Large intestine (tissue), 12 donors: ENCODE measurements at places on chromosomes 12 and 14.

DNA sequence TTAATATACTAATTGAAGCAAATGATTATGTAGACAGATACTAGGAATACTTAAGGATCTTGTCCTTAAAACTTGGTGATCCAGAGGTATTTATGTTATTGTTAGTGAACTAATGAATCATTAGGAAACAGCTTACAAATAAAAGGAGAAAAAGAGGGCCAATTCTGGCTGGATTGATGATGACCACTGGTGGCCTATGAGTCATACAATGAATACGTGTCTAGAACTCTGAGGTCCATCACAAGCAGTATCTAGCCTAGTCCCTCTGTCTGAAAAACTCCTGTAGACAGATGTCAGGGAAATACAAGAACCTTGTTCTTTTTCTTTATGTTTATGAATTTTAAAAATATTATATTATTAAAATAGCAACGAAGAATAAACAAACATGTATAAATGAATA, 51.7 kb upstream of the RTL1 start:
- no peaks in the 10 kb centered on the region for H3K27me3 ChIP-seq
- no peak overlapping the region for H3K4me3 ChIP-seq
- H3K4me1 ChIP-seq: no peaks in the 10 kb centered on the region

- DNase-seq: no peak
- H3K27me3 ChIP-seq: no peaks in the 10 kb centered on the region
- H3K4me1 ChIP-seq: no peaks in the 10 kb centered on the region
- H3K4me3 ChIP-seq: no peak overlapping the region
- no peaks in the 10 kb centered on the region for H3K36me3 ChIP-seq
Observed at GRCh38 chr14:80324649-80325048, 113.3 kb upstream of the DIO2 start.

DNA sequence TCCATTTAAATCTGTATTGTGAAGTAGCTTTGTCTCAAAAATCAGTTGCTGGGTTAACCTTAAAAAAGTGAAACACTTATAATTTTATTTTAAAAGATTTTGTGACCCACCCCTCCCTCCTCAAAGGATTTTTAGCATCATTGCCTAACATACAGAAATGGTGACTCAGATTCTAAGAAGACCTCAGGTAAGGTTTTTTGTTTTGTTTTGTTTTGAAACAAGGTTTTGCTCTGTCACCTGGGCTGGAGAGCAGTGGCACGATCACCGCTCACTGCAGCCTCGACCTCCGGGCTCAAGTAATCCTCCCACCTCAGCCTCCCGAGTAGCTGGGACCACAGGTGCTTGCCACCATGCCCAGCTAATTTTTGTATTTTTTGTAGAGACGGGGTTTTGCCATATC, 74.2 kb downstream of the GNS start:
- H3K4me3 ChIP-seq: no peak overlapping the region
- H3K27ac ChIP-seq: no peak overlapping the region
- no peak for DNase-seq
- peaks cover 12% of the 10 kb centered on the region for H3K4me1 ChIP-seq

DNA sequence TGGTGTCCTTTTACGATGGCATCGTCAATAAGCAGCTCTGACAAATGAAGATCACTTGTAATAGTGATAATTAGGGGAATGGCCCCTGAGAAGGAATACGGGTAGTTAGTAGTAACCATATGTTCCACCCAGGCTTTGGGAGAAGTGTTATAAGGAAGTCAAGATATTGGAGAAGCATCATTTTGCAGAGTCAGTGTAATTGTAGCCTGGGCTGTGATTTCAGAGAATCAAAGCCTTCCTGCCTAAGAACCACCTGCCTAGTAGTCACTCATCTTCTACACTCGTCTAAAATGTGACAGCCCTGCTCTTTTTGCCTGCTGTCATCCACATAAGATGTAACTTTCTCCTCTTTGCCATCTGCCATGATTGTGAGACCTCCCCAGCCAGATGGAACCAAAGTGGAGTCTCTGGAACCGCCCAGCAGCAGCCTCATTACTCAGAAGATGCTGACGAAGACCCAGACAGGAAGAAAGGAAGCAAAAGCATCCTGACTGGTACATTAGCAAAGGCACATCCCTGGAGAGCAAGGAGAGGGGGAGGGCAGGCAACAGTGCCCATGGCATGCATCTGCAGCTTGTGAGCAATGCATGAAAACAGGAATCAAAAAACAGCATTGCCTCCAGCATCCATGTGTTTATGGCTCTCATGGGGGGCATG, 12.6 kb upstream of the EDDM3A start:
- no peak overlapping the region for H3K4me3 ChIP-seq
- no peaks in the 10 kb centered on the region for H3K27me3 ChIP-seq
- no peaks in the 10 kb centered on the region for H3K36me3 ChIP-seq

- H3K4me3 ChIP-seq: peak overlapping the region; percentile 87
- no peaks in the 10 kb centered on the region for H3K27me3 ChIP-seq
- DNase-seq: no peak
- H3K4me1 ChIP-seq: peaks cover 3% of the 10 kb centered on the region
Observed at GRCh38 chr14:31457665-31458659, 656 bp upstream of the DTD2 start.

DNA sequence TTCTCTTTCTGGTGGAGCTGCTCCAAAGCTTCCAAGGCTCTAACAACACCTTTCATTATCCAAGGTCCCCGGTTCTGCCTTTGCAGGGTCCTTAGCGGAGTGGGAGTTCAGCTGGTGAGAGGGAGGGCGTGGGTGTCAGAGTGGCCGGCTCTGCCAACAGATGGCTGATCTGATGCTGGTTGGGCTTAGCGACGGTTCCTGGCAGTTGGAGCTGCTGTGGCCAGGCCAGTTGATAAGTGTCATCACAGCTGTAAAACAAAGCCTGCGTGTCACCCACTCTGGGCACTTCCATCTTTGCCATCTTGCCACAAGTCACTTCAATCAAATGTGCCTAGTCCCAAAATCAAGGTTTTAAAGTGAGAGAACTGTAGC, 36.3 kb downstream of the RIN3 start:
- peaks cover 4% of the 10 kb centered on the region for H3K4me1 ChIP-seq
- DNase-seq: no peak
- H3K27ac ChIP-seq: no peak overlapping the region
- H3K36me3 ChIP-seq: peaks cover 3% of the 10 kb centered on the region
- H3K4me3 ChIP-seq: no peak overlapping the region

DNA sequence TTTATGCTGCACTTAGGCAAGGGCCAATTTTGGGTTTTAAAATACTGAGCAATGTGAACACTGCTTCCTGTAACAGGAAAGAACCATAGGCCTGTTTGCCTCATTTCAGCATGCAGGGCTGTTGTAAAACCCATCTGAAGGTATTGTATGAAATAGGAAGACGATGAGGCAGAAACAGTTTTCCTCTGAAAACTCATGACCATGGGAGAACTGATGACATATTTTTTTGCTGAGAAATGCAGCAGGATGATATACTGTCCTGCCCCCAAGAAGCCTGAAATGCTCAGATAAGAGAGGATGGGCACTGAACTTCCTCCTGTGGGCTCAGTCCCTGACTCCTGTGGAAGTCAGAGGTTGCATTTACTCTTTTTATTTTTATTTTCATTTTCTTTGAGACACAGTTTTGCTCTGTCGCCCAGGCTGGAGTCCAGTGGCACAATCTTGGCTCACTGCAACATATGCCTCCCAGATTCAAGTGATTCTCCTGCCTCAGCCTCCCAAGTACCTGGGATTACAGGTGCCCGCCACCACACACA, 17.4 kb downstream of the PYGL start:
- H3K27ac ChIP-seq: no peak overlapping the region
- H3K36me3 ChIP-seq: no peaks in the 10 kb centered on the region
- no peak overlapping the region for H3K4me3 ChIP-seq
- no peaks in the 10 kb centered on the region for H3K4me1 ChIP-seq
- H3K27me3 ChIP-seq: no peaks in the 10 kb centered on the region

- H3K27me3 ChIP-seq: no peaks in the 10 kb centered on the region
- H3K4me1 ChIP-seq: peaks cover 18% of the 10 kb centered on the region
- H3K36me3 ChIP-seq: no peaks in the 10 kb centered on the region
- no peak overlapping the region for H3K4me3 ChIP-seq
- peak; percentile 74 for DNase-seq
Observed at GRCh38 chr14:26841920-26842741, 244.3 kb upstream of the NOVA1 start.

DNA sequence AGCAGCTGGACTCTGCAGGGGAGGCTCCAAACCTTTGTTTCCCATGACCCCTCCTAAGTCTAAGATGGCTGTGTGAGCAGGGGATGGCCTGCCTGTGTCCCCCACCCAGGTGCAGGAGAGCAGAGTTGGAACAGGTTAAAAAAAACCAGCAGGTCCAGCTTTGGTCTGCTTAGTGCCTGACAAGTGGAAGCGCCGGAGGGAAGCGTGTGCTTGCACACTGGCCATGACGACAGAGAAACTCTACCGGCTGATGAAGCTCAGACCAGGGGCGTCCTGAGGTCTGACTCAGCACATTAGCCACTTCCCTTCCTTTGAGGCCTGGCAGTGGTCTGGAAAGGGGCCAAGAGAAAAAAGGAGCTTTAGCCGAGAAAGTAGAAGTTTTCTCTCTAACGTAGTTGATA, 280.1 kb downstream of the VRK1 start:
- H3K36me3 ChIP-seq: no peaks in the 10 kb centered on the region
- no peaks in the 10 kb centered on the region for H3K4me1 ChIP-seq
- H3K27ac ChIP-seq: no peak overlapping the region

DNA sequence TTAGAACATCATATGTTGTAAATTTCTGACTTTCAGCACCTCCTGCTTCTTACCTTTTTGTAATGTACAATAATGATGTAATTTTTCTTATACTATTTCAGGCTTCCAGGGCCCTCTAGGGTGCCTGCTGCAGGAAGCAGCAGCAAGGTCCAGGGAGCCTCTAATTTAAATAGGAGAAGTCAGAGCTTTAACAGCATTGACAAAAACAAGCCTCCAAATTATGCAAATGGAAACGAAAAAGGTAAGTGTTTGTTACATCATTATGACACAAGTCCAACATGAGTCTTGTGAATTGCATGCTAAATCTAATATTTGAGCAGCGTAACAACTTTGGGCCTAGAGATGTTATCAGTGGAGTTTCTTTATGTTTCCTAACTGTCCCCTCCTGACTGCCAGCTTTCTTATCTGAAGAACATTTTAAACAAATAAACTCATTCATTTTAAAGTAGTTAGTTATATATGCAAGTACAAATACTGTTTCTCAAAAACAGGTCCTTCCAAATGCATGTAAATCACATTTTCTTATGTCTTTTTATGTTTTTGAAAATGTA, 167.6 kb downstream of the NAV3 start:
- H3K36me3 ChIP-seq: no peaks in the 10 kb centered on the region
- H3K4me3 ChIP-seq: no peak overlapping the region
- DNase-seq: no peak
- H3K4me1 ChIP-seq: no peaks in the 10 kb centered on the region

DNA sequence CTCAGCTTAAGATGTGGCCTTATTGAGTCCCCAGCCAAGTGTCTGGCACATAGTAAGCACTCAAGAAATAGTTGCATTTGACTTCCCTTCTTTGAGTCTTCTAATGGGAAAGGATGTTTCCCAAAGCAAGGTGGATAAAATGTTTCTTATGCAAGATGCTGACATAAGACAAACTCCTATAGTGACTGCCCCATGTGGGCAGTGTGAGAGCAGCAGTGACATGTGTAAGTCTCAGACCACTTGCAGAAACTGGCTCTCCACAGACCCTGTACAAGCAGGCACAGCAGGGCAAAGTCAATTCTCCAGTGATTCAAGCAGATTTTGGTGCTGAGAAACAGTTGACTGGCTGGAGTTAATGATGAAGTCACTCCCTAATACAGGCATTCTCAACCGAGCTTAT, 255.3 kb downstream of the ANO2 start:
- DNase-seq: no peak
- no peaks in the 10 kb centered on the region for H3K36me3 ChIP-seq
- H3K4me1 ChIP-seq: no peaks in the 10 kb centered on the region
- H3K27me3 ChIP-seq: no peaks in the 10 kb centered on the region

GRCh38 chr12:59652130-59652529, 56.3 kb downstream of the SLC16A7 start:
- no peaks in the 10 kb centered on the region for H3K36me3 ChIP-seq
- no peak for DNase-seq
- H3K4me3 ChIP-seq: no peak overlapping the region
- no peaks in the 10 kb centered on the region for H3K4me1 ChIP-seq
- no peak overlapping the region for H3K27ac ChIP-seq
- no peaks in the 10 kb centered on the region for H3K27me3 ChIP-seq

DNA sequence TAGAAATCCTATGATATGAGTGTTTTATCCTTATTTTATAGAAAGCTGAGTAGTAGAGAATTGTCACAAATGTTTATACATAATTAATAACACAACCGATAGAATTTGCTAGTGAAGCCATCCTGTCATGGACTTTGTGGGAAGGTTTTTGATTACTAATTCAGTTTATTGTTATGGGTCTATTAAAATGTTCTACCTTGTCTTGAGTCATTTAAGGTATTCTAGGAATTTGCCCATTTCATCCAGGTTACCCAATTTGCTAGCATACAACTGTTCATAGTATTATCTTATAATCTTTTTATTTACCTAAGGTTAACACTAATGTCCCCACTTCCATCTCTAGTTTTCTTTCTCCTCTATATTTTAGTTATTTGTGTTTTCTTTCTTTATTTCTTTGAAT, 553.1 kb upstream of the ATXN7L3B start:
- no peak overlapping the region for H3K4me3 ChIP-seq
- no peak for DNase-seq
- no peaks in the 10 kb centered on the region for H3K36me3 ChIP-seq

GRCh38 chr12:101852998-101853397, 22.2 kb upstream of the GNPTAB start:
- H3K27me3 ChIP-seq: no peaks in the 10 kb centered on the region
- no peak for DNase-seq
- no peak overlapping the region for H3K4me3 ChIP-seq
- no peak overlapping the region for H3K27ac ChIP-seq

DNA sequence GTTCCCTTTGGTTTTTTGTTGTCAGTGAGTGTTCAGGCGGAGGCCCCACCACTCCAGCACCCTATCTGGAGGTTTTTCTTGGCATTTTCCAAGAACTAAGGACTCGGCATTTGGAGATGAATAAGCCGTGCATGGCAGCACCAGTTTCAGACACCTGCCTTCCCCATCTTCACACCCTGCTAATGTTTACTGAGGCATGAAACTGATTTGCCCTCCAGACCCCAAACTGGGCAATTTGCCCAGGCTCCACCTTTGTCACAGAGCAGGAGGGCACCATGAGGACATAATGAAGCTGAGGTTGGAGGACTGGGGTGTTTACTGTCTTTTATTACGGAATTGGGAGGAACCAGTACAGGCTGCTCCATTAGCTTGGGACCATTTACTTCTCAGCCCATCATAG, 113.4 kb downstream of the LGMN start:
- no peaks in the 10 kb centered on the region for H3K36me3 ChIP-seq
- DNase-seq: no peak
- no peaks in the 10 kb centered on the region for H3K27me3 ChIP-seq

GRCh38 chr12:54386403-54387113, 2.0 kb upstream of the ZNF385A start:
- no peak overlapping the region for H3K4me3 ChIP-seq
- no peaks in the 10 kb centered on the region for H3K27me3 ChIP-seq
- H3K27ac ChIP-seq: no peak overlapping the region
- H3K36me3 ChIP-seq: no peaks in the 10 kb centered on the region
